ENCODE measurements at places on chromosomes 1 and 21. TPM values are rescaled to one million over a fixed set of nuclear protein-coding genes. Genes with fewer than 3 reads are reported as not detected.

DNA sequence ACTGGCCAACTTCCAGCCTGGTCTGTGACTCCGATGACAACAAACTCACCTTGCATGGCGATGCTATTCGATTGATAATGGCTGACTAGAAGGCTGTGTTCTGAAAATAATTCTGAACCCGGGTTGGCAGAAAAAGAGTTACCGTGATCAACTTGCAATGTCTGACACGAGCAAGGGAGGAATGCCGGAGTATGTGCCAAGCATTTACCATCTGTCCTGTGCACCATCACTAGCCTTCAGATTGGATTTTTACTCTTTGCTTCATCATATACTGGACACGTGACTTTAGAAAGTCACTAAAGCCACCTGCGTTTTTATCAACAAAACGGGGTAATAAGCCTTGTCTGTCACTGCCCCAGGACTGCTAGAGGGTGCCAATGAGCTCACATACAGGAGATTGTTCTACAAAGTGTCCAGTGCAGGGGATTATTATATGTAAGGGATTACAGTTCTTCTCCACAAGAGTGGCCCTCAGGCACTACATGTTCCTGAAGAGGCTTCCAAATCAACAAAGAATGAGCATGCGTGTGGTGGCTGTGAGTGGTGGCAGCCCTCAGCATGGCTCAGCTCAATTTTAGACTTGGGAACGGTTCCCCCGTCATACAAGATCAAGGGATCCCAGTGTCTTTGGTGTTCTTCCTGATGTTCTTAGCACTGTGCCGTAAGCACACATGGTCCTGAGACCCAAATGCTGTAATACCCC is 35.8 kb downstream of the SSBP3 start:
- no peak for DNase-seq

- no peak for DNase-seq
Observed at GRCh38 chr1:42740851-42741580, 980 bp upstream of the CLDN19 start.

- no peak for DNase-seq
Observed at GRCh38 chr1:99397029-99397428, 132.7 kb downstream of the PLPPR4 start.

- DNase-seq, result no peak
Observed at GRCh38 chr1:93014168-93014567, 52.9 kb upstream of the DIPK1A start.

DNA sequence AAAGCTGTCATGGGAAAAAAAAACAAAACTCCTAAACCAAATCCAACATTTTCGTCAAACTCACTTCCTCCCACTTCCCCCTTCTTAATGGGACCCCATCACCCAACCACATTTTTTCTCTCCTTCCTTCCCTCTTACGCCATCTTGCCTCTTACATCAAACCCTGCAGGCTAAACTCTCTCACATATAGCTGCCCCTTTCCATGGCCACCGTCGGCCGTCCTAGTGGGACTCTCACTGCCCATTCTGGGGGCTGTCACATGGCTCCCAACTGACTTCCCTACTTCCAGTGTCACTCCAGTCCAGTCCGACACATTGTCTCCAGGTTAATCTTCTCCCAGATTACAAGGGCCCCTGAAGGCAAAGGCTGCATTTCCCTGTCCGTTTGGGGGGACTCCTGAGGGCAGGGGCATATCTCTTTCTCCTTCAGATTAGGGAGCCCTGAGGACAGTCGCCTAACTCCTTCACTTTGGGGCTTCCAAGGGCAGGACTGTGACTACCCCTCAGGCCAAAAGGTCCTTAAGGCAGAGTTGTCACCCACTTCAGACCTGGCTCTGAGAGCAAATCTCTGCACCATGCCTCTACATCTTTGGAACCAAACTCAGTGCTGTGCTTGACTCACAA is 658 bp downstream of the UBXN11 start:
- DNase-seq, result no peak

DNA sequence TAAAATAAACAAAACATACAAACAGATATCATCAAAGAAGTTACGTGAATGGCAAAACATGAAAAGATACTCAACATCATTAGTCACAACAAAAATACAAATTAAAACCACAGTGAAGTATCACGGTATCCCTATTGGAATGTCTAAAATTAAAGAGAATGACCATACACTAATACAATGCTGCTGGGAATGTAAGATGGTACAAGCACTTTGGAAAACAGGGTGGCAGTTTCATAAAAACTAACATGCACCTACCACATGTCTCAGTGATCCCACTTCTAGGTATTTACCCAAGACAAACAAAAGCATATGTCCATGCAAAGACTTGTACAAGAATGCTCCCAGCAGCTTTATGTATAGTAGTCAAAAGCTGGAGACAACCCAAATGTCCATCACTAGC is 69.1 kb downstream of the HSF2BP start:
- DNase-seq, result no peak

DNA sequence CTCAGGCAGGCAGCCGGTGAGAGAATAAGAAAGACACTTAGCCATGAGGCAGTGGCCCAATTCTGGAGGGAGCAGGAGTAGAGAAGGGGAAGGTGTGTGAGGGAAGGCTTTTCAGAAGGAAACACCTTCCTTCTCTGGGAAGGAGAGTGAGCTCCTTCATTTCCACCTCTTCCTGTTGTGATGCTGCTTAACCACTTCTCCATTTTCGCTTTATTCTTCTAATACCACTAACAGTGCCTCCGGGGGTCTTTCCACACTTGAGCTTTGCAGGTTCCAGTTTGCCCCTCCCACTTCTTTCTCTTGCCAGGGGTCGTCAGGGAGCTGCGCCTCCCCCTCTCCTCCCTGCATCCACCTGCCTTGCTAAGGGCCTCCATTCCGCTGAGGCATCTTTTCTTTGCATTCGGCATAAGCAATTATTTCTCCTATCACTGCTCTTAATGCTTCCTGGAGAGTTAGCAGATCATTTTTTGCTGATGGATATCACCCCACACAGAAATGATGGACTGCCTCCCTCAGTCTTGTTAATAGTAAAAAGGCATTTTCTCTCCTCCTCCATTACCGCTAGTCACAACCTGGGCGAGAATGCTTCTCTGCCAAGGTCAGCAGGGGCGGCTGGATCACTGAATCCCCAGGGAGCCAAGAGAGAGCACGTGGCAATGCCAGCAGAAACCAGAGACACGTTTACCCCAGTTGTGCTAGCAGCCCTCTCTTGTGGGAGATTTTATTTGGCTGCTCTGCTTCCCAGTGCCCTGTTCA is 74.8 kb downstream of the ELAVL4 start:
- no peak for DNase-seq

DNA sequence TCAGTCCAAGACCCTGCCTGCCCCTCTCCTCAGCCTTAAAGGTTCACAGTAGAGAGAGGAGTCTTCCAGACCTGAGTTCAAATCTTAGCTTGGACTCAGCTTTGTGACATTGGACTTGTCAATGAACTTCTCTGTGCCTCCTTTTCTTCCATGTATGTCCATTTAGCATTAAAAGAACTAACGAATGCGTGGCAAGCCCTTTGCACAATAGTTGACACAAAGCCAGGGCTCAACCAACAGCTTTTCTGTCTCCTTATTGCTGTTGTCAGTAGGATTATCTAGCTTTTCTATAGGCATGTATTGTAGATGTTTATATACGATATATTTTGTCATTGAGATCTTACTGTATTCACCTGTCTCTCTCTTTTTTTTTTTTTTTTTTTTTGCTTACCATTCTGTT is 450.8 kb downstream of the PTPRU start:
- no peak for DNase-seq

- DNase-seq, result no peak
Observed at GRCh38 chr1:87089823-87090222, 175.4 kb downstream of the HS2ST1 start.

DNA sequence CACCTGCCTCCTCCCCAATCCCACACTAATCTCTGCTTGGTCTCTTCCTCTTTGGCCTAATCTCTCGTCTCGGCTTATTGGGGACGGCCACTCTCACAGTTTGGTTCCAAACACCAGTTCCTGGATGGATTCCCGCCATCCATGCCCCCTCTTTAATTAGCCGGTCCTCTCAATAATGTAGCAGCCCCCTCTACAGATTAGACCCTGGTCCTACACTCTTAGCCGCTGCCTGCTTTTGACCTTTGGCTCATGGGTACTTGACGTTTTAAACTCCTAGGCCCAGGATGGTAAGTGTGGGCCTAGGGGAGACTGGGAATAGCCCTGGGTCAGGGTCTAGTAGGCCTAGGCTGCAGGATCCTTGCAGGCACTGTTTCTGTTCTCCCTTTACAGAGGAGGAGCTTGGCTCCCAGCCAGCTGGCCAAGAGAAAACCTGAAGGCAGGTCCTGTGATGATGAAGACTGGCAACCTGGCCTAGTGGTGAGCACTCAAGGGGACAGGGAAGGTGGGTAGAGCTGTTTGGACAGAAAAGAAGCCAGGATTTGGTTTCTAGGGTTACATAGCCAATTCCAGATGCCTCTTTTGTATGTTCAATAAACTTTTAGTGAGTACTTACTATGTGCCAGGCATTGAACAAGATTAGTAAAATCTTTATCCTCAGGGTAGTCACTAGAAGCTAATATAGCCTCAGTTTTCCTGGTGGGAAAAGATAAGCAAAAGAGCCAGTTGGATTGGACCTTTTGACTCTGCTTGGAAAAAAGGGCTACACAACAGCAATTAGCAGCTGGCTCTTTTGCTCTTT is 758 bp downstream of the RAD54L start:
- no peak for DNase-seq

DNA sequence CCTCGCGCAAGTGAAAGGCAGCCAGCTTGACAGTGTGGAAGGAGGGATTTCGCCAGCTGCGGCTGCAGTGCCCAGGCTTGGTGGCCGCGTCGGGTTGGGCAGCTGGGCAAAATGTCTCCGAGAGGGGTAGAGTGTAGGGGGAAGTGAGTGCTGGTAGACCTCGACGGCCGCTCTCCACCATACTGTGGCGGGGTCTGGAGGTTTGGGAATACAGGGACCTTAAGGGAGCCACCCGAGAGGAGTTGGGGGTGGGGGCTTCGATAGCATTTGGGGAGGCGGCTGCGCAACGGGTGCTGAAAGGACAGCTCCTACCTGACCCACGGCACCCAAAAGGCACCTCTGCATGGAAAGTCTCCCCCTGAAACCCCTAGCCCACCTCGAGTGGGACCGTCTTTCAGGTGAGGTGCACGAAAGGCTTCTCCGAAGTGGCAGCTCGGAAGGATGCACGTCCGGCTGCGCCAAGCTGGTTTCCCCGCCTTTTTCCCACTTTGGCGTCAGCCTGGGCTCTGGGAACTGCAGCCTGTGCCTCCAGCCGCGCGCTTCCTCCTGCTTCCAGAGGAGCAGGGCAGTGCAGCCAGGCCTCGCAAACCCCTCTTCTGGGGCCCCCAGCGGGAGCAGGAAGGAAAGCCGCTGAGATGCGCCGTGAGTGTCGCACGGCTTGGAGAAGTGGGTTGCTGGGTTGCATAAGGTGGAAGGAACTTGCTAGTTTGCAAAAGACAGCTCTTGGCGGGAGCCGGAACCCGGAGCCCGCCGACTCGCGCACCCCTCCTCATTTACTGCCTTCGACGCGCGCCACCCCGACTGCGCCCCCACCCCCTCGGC is 531 bp upstream of the HMGN2 start:
- DNase-seq, result peak; percentile 45

Gene TAS1R1
- 0.17 TPM for polyA plus RNA-seq

Gene OR2L13
- not detected for polyA plus RNA-seq

Gene RXFP4
- not detected for polyA plus RNA-seq

Gene CENPL
- polyA plus RNA-seq, result 13.2 TPM
